Thoracic aorta (tissue), 2 donors: ENCODE measurements at places on chromosomes 6 and 20. TPM values are rescaled to one million over a fixed set of nuclear protein-coding genes. Genes with fewer than 3 reads are reported as not detected.

The C20orf141 gene
- not detected for total RNA-seq

The SAPCD1 gene
- total RNA-seq: not detected

DNA sequence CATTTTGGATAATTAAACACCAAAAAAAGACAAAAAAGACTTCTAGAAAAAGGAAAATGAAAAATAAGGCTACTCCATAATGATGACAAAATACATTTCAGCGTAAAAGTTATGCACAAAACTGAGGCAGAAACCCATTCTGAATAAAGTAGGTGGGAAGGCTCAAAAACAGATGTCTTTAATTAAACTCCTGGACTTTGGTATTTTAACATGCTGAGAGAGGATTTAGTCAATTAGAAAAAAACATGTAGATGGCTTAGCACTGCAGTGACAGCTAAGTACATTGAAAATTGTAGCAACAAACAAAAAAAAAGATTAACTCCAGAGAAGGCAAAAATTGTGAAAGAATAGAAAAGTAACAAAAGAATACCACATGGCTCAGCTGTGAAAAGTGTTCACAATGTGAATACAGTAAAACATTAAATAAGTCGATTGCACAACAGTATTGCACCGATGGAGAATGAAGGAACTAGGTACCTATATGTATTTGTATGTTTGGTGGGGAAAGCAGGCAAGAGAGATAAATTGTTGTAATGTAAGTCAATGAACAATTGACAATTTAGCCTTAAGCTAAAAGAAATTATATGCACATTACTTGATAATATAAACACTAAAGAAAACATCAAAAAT lies 59.5 kb downstream of the TBC1D32 start:
- no peak for DNase-seq

DNA sequence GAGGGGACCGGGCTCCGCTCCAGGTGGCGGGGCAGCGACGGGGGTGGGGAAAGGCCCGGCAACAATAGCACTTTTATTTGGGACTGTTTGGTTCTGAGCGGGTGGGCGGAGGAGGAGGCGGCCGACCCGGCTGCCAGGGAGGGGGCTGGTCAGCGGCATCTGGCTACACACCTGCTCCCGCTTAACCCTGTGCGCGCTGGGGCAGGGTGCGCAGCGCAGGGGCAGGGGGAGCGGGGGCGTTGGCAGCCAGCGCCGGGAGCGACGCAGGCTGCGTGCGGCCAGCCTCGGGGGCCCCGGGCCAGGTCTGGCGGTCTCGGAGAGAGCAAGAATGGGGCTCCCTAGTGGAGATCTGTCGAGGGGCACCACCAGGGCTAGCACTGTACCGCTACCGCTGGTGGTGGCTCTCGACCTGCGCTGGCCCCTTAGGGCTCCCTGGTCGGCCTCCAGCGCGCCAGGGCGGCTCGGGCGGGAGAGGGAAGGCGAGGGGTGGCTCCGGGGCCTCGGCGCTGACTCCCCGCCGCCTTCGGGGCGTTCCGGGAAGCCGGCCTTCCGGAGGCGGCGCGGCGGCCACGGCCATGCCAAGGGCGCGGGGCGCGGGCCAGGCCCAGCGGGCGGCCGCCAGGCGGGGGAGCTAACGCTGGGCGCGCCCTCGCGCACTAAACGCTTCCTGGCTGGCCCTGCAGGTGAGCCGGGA lies 92.4 kb downstream of the NCR2 start:
- DNase-seq: no peak

DNA sequence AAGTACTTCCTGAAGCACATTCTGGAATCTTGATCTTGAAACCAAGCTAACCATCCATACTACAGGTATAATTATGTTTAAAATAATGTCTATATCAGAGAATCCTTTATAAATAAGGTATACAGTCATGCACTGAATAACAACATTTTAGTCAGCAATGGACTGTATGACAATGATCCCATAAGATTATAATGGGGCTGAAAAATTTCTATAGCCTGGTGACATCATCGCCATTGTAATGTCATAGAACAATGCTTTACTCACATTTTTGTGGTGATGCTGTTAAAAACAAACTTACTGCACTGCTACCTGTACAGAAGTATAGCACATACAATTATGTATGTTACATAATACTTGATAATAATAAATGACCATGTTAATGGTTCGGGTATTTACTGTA lies 31.8 kb downstream of the RNF146 start:
- DNase-seq: no peak

- DNase-seq: no peak
Measured at GRCh38 chr6:45196121-45196520, 132.0 kb upstream of the RUNX2 start.

- DNase-seq: no peak
Measured at GRCh38 chr6:129621252-129621651, 88.7 kb downstream of the ARHGAP18 start.
